ENCODE measurements at places on chromosomes 12 and 14.

DNA sequence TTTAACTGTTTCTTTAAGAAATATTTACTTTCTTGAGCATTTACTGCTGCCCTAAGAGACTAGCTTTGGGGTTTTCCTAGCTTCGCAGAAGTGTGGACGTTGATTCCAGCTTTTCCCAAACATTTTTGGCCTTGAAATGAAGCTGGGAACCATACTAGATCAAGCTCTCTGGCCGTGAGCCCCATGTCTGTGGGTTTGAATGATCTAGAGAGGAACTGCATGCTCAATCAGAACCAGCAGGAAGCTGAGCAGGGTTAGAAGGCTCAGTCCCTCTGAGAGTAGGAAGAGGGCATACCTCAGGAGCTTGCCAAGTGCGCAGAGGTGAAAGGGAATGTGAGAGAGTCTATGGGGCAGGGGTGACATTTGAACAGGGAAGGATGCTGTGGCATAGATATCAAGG lies 292.1 kb downstream of the CACNA1C start:
- DNase-seq: no peak

DNA sequence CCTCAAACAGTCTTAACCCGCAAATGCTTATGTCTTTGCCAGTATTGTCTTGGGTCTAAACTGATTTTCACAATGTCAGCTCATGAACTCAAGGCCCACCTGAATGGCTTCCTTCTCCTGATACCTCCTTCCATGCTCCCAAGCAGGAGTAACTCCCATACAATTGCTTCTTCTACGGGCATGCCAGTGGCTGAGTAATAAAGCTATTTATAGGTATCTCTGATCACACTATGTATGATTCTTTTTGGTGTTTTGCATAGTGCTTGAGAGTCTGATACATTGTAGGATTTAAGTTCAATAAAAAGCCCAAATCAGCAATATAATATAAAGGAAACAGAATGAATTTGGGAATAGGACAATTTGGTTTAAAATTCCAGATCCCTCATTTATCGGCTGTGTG lies 235.0 kb upstream of the DCN start:
- no peak for DNase-seq

GRCh38 chr12:91361864-91362263 lies 179.2 kb upstream of the DCN start:
- no peak for DNase-seq

DNA sequence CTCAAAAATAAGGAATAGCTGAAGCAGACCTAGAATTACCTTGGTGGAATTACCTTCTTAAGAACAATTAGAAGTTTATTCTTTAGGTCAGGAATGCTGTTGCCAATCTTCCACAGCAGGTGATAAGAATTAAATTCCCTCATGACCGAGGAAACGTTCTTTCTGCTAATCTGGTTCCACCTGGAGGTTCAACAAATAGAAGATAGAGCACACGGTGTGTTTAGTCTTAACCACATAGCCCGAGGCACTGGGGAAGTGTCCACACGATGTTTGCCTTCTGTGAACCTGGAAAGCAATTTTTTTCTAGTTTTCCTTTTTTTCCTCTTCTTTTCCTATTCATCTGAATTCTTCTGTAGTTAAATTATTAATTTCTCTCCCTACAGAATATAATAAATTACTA lies 906.9 kb downstream of the NRXN3 start:
- no peak for DNase-seq

DNA sequence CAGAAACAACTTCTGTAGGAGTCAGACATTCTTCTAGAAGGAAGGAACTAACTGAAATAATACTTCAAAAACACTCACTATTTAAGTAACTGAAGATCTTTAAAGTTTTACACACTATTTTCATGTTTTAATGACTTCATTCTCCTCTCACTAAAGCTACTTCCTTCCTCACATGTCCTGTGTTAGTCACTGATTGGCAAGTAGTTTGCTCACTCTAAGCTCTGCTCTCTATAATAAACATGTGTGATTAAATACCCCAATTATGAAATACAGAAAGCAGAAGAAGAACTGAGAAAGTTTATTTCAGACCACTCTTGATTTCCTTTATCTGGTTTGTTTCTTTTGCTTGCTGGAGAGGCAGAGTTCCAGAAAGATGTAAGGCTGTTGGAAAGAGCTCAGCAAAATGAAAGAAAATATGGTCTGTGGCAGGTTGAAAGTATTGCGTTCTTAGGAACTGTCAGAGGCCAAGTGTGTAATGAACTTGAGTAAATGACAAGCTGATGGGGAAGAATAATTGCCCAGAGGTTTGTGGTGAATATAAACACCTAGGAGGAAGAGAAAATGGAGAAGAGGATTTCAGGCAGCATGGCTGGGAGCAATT lies 522.0 kb upstream of the SEL1L start:
- no peak for DNase-seq

DNA sequence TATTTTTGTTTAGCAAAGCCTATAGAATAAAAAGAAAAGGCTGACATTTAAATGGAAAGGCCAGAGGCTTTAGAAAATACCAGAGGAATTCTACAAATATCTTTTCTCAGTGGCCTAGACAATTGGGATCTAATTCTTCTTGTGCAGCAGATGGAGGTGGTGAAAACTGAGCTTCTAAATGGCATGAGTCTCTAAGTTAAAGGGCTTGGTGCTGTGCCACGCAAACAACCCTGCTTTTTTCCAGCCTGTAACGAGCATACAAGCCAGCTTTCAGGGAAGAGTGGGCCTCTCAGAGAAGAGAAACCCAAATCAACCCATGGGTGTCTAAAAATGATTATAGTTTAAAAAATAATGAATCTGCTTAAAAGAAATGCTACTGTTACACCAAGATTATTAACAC lies 237.9 kb upstream of the NAV3 start:
- DNase-seq: no peak

- DNase-seq: no peak
Measured at GRCh38 chr14:103882503-103883262, 35.3 kb upstream of the PPP1R13B start.

DNA sequence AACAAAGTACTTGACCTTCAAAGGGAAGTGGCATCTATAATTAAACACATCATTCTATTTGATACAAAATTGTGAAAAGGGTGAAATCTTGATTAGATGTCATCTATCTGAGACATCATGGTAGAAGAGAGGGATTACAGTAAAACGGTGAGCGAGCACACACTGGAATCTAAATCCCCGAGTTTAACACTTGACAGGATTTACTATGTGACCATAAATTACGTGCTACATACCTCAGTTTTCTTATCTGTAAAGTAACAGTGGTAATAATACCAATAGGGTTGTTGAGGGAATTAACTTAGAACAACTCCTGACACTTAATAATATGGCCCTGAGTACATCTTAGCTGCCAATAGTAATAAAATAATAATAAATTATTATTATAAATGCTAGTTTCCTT lies 13.3 kb downstream of the USP44 start:
- no peak for DNase-seq

- DNase-seq: no peak
Measured at GRCh38 chr14:99231161-99231849, 40.7 kb downstream of the BCL11B start.

- DNase-seq: no peak
Measured at GRCh38 chr12:129312048-129312447, 458.8 kb downstream of the GLT1D1 start.

- no peak for DNase-seq
Measured at GRCh38 chr12:116400636-116401372, 123.3 kb upstream of the MED13L start.

DNA sequence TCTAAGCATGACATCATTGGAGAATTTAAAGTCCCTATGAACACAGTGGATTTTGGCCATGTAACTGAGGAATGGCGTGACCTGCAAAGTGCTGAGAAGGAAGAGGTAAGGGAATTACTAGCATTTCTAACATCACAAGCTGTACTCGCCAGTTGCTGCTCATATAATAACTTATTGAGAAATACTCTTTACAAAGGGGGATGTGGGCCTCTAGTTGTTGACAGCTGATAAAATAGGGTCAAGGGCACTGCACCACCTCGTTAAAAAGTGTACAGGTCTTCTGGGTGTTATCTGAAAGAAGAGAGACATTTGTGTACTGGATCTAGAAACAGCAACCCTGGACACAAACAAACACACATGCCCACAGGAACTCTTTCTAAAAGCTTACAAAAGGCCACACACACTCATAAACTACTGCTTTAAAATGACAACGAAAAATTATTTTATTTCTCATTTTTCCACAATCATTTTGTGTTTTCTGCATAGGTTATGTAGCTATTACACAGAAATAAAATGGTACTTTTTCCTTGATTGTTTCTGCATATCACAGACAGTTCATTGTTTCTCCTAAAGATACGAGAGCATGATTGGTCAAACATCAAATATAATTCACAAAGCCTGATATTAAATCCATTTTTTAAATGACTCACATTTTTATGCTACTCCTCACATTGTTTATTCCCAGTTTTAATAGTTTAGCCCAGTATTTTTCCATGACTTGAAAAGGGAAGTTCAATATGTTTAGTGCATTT lies 391.1 kb downstream of the PAWR start:
- no peak for DNase-seq

GRCh38 chr14:86464341-86464740 lies 934.4 kb downstream of the FLRT2 start:
- no peak for DNase-seq

- DNase-seq: no peak
Measured at GRCh38 chr12:32756476-32757066, 874 bp upstream of the YARS2 start.

- no peak for DNase-seq
Measured at GRCh38 chr14:27389402-27389801, 791.6 kb upstream of the NOVA1 start.

GRCh38 chr12:13105781-13106180 lies 2.3 kb upstream of the GSG1 start:
- no peak for DNase-seq
